ENCODE measurements at places on chromosomes 12 and 14.

DNA sequence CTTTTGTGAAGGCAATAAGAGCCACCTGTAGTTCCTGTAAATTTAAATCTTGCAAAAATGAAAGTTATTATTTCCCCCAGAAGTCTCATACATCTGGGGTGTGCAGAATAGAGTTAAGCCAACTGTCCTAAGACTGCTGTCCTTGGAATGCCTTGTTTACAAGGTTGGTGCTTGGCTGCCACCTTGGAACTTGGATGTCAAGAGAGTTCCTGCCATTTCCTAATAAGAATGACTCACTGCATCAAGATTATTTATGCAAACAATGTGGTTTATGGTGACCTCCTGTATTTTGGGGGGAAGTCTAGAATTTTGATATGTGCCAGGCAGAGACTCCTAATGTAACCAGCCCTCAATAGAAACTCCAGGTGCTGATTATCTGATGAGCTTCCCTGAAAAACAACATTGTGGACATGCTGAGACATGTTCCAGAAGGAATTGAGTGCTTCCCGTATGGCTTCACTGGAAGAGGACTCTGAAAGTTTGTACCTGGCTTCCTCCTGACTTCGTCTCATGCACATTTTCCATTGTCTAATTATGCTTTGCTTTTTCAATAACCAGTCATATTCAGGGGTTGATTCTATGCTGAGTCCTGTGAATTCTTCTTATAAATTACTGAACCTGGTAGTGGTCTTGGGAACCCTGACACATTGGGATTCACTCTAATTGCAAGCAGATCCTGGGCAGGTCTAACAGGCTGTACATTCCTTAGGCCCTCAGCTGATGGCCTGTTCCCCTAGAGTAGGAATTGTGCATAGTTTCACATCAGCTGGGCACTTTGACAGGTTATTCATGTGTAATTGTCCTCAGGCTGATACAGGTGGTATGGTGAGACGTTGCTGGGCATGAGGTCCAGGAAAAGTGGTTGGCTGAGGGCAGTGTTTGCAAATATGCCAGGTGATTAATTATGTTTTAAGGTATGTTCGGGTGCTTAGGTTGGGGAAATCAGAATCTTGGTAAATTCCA lies 1370.7 kb upstream of the TMEM132C start:
- no peak for DNase-seq

DNA sequence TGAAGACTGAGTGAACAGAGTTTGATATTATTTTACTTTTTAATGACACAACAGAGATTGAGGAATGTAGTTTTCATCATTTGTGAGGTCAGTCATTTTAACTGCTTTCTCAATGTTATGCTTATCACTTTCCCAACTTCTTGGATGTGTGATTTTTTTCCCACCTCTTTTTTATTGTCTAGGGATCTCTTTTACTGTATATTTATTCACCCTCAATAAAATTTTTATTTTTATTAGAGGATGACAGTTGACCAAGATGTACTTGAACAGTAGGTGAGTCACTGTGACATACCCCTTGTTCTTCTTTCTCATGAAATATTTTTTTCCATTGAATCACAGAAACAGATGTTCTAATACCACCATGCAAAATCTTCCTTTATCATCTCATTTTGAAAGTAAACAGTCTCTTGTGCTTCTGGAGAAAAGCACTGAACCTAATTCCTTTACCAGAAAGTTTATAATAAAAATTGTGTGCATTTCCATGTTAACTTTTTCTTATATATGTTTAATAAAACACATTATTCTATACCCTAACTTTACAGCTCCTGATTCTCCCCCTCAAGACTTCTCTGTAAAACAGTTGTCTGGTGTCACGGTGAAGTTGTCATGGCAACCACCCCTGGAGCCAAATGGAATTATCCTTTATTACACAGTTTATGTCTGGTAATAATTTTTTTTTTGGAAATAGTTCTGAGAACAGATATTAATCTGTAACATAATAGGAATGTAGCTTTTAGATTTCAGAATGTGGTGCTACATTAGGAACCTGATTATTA lies 65.9 kb downstream of the PTPRQ start:
- peak; percentile 76 for DNase-seq

DNA sequence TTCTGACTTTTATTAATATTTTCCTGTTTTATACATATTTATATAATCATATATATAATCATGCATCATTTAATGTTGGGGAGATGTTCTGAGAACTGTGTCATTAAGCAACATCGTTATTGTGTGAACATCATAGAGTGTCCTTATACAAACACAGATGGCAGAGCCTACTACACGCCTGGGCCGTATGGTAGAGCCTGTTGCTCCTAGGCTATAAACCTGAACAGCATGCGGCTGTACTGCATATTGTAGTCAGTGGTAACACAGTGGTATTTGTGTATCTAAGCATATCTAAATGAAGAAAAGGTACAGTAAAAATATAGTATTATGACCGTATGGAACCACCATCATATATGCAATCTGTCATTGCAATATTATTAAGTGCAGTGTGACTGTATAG lies 44.7 kb upstream of the BCL7A start:
- no peak for DNase-seq

DNA sequence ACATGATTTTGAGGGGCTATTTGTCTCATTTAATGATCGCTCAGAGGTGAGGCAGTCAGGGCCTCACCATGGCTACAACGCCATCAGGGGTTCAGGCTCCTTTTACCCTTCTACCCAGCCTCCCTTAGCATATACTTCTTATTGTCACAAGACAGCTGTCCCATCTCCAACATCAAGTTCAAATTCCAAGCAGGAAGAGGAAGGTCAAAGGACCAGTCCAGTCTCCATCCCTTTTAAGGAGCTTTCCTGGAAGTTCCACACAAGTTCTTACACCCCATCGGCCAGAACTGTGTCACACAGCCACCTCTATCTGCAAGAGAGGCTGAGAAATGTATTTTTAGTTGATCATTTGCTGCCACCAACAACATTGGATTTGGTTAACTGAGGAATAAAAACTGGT lies 8.3 kb upstream of the TMEM106C start:
- no peak for DNase-seq

DNA sequence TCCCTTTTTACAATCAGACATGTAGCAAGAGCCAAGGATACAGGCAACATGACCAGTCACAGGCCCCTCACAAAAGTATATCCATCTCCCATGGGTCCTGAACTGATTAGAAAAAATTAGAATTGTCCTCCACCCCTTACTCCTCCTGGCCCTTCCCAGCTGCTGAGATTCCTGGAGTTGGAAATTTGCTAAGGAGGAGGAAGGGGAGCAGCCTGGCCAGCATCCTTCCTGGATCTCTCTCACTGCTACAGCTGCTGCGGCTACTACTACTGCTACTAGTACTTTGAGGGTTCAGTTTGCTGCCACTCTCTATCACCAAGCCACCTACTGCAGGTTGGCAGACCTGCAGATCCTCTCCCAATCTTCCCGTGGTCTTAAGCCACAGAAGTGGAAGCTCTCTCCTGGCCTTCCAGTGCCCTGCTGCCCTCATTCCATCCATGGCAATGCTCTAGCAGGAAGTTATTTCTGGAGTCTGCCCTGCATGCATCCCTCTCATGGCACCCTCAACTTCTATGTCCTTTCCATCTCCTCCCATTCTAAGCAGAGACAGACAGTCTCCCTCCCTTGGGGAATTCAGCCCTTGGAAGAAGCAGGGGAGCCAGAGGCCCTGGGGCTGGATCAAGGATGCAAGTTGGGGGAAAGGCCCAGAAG lies 1.0 kb downstream of the ITGA7 start:
- DNase-seq, result no peak
